Hematopoietic multipotent progenitor cell treated with erythropoietin and hydrocortisone succinate and interleukin-3 and kit ligand, for 15 days (in vitro differentiated cells): ENCODE measurements at places on chromosomes 1 and 21.

- no peak for DNase-seq
Observed at GRCh38 chr1:224786533-224787250, 142.8 kb upstream of the DNAH14 start.

- DNase-seq: no peak
Observed at GRCh38 chr1:32659581-32659980, 8.6 kb downstream of the RBBP4 start.

- DNase-seq: no peak
Observed at GRCh38 chr1:28905921-28906666, 8.3 kb upstream of the EPB41 start.

GRCh38 chr1:11882814-11883538 is 24.2 kb upstream of the NPPB start:
- peak; percentile 95 for DNase-seq

DNA sequence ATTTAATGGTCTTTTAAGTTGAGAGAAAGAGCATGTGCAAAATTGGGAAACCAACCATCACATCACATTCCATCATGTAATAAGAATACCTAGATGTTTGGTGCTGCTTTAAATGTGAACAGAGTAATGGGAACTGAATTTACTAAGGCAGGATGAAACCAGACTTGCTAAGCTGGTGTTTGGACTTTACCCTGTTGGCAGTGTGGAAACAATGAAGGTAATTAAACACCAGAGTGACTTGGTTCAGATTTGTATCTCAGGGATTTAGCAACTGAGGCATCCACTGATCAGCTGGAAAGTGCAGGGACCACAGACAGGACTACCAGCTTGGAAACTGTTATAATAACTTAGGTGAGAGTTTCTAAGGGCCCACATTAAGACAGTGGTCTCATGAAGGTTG is 263.4 kb downstream of the OLFM3 start:
- no peak for DNase-seq
